ENCODE measurements at places on chromosomes 13 and 19.

- DNase-seq = peak; percentile 33
Measured at GRCh38 chr13:21326155-21327031, 132.7 kb downstream of the ZDHHC20 start.

DNA sequence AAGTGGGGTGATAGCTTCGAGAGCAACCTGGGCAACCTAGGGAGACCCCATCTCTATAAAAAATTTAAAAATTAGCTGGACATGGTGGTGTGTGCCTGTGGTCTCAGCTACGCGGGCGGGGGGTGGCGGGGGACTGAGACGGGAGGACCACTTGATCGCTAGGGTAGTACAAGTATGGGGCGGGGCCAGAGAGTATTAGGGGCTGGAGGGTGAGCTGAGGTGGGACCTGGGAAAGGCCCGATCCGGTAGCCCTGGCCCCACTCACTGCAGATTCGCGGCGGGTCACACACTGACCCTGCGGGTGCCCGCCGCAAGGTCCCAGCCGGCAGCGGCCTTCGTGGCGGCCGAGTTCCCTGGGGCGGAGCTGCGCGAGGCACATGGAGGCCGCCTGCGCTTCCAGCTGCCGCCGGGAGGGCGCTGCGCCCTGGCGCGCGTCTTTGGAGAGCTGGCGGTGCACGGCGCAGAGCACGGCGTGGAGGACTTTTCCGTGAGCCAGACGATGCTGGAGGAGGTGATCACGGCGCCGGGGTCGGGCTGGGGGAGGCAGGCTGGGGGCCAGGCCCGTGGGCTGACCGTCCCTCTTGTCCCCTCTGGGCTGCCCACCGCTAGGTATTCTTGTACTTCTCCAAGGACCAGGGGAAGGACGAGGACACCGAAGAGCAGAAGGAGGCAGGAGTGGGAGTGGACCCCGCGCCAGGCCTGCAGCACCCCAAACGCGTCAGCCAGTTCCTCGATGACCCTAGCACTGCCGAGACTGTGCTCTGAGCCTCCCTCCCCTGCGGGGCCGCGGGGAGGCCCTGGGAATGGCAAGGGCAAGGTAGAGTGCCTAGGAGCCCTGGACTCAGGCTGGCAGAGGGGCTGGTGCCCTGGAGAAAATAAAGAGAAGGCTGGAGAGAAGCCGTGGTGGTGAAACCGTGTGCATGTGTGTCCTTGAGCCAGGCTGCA lies 2.0 kb upstream of the ARHGAP45 start:
- peak; percentile 78 for DNase-seq

DNA sequence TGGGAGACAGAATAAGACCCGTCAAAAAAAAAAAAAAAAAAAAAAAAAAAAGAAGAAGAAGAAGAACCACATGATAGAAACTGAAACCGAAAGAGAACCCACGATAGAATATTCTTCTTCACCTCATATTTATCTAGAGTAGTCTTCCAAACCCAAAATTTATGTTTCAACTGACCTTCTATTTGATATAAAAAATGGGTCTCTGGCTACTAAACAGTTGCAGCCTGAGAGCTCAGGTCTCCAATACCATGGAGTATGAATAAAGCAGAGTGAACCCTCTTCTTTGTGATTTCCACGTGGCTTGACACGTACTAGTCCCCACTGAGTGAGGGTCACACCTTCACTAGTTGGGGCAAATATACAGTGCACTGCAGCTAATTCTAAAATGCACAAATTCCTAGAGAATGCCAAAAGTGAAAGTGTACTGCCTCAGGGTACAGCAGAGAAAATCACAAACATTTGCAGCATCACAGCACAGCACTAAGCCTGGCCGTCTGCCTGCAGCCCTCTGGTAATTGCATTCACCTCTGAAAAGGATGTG lies 30.8 kb upstream of the RFC3 start:
- peak; percentile 38 for DNase-seq

DNA sequence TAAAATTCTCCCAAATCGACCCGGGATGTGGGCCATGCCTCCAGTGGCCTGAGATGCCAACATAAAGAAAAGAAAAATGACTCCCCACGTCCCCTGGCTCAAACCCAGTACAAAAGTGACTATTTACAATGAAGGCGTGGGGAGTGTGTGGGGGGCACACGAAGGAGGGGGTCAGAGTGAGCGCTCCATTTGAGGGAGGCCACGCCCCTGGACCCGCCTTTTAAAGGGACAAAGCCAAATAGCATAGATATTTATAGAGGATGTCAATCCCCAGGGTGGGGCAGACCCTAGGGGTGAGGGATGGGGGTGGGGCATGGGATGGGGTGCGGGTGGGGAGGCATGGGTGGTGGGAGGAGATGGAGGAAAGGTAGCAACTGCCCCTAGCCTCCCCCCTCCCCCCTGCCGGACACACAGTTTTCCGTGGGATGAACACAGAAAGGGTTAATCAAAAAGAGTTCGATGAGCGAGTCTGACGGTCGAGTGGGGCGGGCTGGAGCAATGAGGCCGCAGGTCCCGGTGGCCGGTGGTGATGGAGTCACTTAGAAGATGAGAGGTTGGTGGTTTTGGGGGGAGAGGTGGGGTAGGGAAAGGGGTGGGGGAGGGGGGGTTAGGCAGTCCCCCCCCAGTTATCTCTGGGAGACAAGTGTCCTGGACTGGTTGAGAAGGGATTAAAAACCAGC lies 20.1 kb upstream of the NANOS2 start:
- no peak for DNase-seq

DNA sequence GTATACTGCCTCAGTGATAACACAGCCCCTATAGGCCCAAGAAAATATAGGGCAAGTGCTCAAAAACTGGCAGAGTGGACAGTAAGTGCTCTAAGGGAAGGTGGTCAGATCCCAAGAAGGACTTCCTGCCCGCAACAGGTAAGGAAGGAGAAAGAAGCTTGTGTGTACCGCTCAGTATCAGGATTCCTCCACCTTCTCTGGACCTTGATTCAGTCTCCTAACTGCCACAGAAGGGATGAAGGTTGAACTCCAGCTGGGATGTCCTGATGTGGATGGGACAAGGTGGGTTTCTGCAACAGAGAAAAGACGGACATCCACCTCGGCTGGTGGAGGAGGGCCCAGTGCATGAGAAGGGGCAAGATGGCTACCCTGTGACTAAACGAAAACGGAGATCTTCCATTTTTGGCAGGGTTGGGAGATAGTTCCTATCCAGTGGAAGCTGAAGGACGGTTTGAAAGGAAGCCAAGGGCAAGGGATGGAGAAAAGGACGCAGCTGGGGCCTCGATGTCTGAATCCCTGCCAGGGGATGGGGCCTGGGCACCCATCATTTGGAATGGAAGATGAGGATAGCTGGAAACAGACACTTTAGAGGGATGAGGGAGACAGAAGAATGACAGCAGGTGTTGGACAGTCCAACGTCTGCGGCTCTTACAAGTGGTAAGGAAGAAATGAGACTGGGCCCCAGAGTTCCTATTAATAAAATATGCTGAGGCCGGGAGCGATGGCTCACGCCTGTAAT lies 1.3 kb upstream of the ATF5 start:
- DNase-seq = no peak

GRCh38 chr13:71255633-71256032 lies 611.4 kb downstream of the DACH1 start:
- no peak for DNase-seq

DNA sequence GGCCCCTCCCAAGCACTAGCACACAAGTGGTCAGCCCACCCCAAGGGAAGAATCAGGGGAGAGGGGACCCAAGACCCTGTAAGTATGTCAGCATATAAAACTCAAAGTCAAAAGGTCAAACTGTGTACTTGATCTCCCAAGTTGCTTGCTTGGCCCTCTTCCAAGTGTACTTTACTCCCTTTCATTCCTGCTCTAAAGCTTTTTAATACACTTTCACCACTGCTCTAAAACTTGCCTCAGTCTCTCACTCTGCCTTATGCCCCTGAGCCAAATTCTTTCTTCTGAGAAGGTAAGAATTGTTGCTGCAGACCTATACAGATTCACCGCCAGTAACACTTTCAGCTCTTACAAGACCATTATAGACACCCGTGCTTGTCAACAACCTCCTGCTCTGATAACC lies 15.1 kb upstream of the RNASEH2B start:
- no peak for DNase-seq

DNA sequence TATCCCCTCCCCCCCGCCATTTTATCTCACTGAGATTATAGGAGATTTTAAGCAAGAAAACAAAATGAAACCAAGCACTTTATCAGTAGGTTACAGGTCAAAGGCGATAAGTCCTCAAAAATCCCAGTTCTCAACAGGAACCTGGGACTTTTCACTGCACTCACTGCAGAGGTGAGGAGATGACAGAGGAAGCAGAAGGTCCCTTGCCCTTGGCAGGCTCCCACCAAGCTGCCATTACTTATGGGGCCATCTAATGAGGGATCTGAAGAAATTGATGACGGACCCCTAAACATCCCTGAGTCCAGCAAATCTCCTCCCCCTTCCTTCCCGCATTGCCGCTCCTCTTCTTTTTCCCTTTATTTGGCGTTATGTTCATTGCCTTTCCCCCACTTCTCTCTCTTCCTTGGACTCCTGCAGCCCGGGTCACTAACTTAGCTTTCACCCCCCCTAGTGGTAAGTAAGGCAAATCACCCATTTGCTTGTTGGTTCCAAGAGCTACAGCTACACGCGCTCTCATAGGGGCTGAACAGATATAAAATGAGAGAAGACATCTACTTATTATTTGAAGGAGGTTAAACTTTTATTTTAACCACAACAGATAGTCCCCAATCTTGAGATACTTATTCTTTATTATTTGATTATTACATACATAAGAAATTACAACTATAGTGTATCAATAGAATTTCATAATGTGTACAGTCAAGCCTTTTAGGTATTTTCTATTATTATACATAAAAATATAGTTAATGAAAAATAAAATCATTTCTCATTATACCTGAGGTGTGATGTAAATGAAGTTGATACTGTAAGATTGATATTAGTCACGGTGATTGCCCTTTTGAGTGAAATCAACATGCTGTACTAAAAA lies 52.0 kb upstream of the ARGLU1 start:
- peak; percentile 47 for DNase-seq

GRCh38 chr13:24680258-24680920 lies at the start of gene ATP12A:
ATP12A (plus strand) TSS chr13:24680408; CDS start chr13:24680744, 336 bp downstream.
- DNase-seq = no peak

DNA sequence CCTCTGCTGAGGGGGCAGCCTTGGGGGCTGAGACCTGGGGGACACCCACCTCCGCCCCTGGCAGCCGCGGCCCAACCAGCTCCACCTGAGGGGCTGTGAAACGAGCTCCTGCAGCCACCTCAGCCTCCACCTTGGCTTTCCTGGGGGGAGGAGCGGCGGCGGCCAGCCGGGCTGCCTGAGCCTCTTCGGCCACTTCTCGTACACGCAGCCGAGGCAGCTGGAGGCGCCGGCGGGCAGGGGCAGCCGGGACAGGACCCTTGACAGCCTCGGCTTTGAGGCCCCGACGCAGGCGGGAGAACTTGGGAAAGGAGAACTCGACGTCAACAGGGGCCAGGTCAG lies 7.6 kb upstream of the HIPK4 start:
- DNase-seq = no peak

All from BE2C (cell line).